Activated naive CD4-positive, alpha-beta T cell treated with anti-CD3 and anti-CD28 coated beads, Interleukin-2, amount 50 U/mL, for 72 hours (primary cell): ENCODE measurements at places on chromosomes 13 and 19.

DNA sequence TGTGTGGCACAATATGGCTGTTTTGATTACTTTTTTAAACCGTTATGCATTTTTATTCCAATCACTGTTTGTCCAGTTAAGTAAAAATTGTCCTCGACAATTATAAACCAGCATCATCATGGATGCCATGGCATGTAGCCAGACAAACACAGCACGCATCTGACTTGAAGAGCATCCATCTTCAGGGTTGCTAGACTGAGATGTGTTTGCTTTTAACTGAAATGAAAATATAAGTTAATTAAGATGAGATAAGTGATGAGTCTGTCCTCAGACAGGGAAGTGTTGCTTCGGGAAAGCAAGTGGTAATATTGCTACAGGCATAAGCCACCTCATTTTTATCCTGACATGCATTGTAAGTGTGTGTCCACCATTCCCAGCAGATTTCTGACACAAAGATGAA, 92.8 kb upstream of the TPP2 start:
- DNase-seq: no peak

- DNase-seq: no peak
Measured at GRCh38 chr13:30257468-30258099, 49.8 kb downstream of the KATNAL1 start.

GRCh38 chr13:28820099-28821051, at the start of gene MTUS2:
Gene MTUS2, plus strand, starts transcription at chr13:28820339.
- DNase-seq: no peak

- no peak for DNase-seq
Measured at GRCh38 chr13:113612607-113613006, 28.1 kb downstream of the TFDP1 start.

- no peak for DNase-seq
Measured at GRCh38 chr13:52025475-52026245, 1.2 kb downstream of the UTP14C start.

DNA sequence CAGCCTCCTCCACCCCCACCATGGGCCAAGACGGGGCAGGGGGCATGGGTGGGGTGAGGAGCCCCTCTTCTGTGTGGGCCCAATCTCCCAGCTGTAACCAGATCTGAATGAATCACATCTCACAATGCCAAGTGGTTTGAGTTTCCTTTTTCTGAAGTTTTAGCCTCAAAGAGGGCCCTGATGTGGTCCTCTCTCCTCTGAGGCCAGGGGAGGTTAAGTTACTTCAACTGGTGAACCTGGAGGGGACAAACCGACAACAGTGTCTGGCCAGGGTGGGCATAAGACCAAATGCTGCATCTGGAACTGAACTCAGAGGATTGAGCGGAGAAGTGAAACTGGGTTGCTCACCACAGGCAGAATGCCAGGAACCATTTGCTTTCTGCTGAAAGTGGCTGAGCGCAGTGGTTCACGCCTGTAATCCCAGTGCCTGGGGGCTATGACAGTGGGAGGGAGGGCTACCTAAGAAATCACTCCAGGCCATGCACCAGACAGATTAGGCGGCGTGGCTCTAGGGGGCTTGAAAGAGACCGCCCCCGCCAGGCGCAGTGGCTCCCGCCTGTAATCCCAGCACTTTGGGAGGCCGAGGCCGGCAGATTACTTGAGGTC, 15.4 kb upstream of the IRGC start:
- DNase-seq: peak; percentile 11

DNA sequence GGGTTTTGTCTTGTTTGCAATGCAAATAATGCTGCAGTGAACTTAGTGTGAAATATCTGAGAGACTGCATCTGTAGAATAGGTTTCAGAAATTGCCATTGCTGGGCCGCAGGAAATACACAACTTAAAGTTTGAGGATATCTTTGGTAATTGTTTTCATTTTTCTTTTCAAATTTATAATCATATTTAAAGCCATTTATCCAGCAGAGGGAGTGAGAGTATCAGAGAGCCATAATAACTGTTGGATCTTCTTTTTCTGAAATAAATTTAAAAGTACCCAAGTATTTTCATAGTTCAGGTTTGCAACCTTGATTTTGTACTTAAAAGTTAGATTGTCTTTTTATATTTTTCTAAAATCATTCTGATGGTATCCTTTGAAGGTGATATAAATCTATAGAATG, 99.4 kb downstream of the ZMYM2 start:
- no peak for DNase-seq

- DNase-seq: no peak
Measured at GRCh38 chr13:110495376-110495775, 66.1 kb downstream of the RAB20 start.

DNA sequence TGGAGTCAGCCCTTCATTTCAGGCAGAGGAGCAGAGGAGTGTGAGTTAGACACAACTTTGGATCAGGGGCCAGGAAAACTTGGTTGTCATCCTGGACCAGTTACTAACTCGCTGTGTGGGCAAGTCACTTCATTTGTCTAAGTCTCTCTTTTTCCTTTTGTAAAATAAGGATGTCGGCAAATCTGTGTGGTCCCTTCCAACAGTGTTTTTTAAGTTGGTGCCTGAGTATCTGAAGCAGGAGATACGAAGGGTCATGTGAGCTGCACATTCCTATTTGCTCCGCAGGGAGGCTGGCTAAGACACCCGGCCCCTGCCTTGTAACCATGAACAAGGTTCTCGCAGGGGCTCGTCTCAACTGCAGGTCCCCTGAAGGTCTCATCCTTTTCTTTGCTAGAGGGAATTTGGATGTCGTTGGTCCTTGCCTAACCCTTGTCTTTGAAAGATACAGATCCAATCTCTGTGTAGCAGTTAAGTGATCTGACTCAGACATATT, 64.3 kb downstream of the LRCH1 start:
- no peak for DNase-seq

DNA sequence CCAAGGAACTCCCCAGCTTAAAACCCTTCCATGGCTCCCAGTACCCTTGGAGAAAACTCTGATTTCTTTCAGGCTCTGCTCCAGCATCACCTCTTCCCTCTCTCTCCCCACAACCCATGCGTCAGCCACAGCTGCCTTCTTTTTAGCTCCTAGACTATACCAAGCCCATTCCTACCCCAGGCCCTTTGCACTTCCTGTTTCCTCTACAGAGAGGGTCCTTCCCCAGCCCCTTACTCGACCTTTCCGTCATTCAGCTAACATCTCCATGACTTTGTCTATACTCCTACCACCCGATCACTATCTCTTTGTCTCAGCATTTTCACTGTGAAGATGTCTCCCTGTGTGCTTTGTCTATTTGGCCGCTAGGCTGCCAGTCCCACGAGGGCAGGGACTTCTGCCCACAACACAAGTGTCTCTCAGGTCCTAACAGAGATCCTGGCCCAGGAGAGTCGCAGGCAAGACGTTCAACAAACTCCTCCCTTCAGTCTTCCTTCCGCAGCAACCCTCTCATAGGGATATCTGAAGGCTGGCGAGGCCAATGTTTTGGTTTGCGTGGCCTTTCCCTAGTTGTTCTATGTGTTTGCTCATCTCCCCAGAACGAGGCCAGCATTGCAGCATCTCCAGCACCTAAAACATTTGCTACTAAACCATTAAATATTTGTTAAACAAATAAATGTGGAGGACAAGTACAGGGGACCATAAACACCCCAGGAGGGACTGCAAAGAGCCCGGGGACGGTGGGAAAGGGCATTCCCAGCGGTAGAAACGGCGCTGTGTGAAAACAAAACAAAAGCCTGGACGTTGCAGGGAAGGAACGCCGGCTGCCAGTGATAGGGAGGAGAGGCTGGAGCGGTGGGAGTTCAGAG, 816 bp downstream of the CCNP start:
- DNase-seq: no peak

DNA sequence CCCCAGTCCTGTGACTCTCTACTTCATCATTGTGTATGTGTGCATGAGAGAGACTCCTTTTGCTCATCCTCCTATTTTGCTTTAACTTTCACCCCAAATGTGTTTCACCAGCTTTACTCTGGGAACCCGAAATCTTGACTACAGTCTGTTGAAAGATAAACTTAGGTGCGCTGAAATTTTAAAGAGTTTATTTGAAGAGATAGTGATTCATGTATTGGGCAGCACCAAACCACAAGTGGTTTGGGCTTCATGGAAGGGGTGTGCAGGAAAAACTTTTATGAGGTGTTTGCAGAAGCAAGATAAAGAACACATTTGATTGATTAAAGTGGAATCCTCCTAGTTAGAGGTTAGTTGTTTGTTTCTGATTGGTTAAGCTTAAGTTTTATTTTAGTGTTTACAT, 50.8 kb upstream of the RFC3 start:
- no peak for DNase-seq

DNA sequence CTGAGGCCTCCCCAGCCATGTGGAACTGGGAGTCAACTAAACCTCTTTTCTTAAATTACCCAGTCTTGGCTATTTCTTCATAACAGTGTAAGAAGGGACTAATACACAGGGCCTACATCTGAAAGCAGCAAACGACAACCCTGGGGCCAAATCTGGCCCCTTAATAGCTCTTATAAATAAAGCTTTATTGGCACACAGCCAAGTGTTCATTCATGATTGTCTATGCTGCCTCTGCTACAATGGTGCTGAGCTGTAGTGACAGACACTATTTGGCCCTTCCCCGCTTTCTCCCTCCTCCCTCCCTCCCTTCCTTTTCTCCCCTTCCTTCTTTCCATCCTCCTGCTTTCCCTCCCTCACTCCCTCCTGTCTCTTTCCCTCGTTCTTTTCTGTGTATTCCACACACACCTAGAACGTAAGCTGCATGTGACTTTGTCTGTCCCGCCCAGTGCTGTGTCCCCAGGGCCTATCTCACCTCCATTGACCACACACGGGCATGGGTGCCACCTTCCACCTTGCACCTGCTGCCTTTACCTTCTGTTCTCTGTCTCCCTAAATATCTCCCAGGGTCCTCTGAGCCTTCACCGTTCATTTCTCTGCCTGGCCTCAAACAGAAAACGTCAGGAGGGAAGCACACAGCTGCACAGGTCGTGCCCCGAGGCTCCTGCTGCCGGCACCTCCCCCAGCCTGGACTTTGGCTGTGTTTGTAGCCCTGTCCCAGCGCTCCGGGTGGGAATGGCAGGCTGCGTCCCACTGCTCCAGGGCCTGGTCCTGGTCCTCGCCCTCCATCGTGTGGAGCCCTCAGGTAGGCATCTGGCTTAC, at the start of gene PROZ:
TSS of gene PROZ (plus strand) at position 720 of the 819 bp plus-strand sequence. CDS start at position 733, 13 bp downstream.
- DNase-seq: no peak

DNA sequence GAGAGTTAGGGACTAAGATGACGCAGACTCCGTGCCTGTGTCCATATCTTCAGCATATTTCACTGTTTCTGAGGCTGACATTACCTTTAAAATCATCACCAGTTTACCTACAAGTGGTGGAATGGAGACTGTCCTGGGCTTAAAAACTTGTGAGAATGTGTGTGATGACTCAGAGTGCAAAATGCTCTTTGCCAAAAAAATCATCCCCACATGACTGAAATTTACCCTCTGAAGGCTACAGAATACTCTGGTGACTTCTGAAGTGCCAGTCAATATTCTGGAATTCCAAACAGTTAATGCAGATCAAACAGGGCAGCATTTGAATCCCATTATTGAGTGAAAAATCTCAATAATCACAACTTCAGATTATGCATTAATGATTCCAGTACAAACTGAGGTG, 901.4 kb downstream of the EFNB2 start:
- DNase-seq: no peak

- no peak for DNase-seq
Measured at GRCh38 chr13:44393391-44393790, 19.8 kb downstream of the SERP2 start.

DNA sequence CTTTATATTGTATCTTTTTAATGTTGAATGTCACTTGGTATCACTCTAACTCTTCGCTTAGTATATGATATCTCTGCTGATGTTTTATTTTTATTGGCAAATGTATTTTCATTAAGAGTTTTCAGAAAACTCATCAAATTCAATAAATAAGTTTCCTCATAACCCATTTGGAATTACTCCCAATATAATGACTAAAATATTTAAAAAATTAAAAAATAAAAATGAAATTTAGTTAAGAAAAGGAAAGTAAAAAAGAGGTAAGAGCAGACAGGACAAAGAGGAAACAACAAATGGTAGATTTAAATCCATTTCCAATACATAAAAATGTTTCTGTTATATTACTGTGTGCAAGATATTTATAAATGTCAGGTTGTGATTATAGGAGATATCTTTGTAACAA, 548.9 kb upstream of the SPRY2 start:
- no peak for DNase-seq

- no peak for DNase-seq
Measured at GRCh38 chr13:74904556-74904955, 577.4 kb downstream of the TBC1D4 start.

DNA sequence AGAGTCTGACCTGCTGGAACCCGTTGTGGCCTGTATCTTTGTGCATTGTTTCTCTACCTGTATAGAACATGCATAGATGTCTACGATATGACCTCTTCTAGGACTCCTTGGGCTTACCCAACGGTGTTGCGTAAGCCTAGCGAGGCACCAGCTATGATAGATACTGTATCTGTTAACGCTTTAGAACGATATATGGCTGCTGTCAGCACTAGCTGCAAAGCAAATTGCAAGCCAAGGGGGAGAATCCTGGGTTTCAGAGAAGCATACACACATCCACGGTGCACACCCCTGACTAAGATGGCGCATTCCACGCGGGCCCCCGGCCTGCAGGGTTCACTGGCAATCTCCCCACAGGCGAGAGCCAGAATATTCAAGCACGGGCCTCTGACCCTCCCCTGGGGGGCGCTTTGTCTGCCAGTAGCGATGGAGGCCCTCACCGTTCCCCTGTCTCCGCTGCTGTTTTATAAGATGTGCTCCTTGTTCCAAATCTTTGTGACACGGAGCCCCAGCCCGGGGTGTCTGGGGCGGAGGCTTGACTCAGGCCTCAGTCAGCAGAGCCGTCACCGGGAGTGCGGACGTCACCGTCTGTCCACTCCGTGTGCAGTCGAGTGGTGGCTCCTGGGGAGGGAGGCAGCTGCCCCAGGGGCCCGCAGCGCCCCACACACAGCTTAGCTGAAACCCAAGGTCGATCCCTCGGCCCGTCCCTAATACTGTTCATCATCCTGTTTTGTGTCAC, 12.9 kb upstream of the RPS15 start:
- DNase-seq: no peak

DNA sequence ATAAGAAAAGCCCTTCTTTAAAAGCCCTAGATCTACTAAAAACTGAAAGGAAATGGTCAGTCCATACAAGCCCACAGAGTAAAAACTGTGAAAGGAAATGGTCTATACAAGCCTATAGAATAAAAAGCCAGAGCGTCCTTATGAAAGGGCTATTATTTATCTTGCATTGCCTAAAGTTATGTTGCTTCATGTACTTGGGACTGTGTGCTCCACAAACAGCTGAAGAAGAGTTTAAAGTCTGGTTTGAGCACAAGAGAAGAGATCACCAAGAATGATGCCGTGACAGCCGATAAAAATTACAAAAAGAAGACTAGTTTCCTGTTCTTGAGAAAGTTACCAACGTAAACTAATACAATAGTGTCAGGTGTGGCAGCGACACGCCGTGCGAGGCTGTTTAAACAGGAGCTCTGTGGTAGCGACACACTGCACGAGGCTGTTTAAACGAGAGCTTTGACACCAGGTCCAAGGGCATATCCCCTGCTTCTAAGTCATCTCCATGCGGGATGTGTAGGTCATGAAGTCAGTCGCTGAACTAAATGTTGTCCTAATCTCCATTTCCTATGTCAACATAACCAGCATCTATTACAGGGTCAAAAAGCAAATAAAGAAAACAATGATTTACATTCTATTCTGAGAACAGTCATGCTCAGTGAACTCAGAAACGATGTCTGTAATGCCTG, 24.9 kb downstream of the PCID2 start:
- no peak for DNase-seq

GRCh38 chr19:980133-980998, 3.8 kb upstream of the WDR18 start:
- no peak for DNase-seq
